ENCODE measurements at places on chromosomes 11 and 22.

DNA sequence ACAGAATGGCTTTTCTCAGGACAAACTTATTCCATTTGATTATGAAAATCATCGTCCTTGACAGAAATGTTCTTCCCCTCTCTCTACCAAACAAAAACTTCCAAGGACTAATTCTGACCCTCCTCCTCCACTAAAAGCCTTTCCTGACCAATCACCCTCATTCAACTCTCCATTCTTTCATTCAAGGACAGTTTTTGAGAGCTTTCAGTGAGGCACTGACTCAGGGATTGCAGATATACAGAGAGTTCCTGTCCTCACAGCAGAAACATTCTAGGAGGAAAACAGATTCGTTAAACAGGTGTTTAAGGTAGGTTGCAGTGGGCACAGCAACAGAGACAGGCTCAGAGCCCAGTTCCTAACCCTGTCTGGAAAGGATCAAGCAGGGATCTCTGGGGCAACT is 41.5 kb downstream of the OR4D9 start:
- no peak for DNase-seq

- DNase-seq: no peak
Observed at GRCh38 chr11:131331546-131331945, 38.9 kb upstream of the NTM start.

DNA sequence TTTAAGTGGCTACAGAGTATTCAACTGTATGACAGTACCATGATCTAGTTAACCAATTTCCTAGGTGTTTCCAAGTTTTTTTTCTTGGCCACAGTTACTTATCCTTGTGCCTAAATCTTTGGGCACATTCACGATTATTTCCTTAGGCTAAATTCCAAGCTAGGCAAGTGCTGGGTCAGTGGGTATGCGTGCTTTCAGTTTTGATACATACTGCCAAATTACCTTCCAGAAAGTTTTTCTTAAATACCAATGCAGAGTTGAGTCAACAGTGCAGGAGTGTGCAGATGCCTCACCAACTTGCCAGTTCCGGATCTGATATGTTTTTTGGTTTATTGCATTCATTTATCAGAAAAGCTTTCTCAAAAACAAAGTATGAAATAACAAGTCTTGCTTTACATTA is 67.9 kb upstream of the OR4B1 start:
- no peak for DNase-seq

DNA sequence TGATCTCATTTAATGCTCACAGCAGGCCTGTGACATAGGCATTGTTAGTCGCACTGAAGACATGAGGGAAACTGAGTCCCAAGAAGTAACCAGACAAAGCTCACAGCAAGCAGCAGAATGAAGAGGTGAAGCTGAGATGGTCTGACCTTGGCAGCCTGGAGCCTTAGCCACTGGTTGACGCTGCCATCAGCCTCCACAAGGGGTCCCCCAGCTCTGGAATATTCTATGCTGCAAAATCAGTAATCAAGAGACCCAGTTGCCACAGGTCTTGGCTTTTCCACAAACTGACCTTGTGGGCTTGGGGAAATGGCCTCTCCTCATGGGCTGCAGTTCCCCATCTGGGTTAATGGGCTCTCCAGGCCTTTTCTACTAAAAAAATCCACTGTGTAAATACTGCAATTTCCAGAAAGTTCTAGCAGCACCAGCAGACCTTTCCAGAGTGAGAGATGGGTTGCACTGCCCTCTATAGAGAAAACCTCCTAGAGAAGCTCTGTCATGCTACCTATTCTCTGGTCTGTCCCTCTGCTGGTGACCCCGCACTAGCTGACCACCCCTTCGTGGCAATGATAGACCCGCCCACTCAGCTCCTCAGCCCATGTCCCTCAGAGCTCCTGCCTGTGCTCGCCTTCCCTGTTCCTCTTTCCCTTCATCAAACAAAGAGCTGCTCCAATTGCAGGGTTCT is 22.6 kb upstream of the ISX start:
- no peak for DNase-seq

GRCh38 chr22:28344918-28345703 is 334.5 kb downstream of the TTC28 start:
- no peak for DNase-seq

DNA sequence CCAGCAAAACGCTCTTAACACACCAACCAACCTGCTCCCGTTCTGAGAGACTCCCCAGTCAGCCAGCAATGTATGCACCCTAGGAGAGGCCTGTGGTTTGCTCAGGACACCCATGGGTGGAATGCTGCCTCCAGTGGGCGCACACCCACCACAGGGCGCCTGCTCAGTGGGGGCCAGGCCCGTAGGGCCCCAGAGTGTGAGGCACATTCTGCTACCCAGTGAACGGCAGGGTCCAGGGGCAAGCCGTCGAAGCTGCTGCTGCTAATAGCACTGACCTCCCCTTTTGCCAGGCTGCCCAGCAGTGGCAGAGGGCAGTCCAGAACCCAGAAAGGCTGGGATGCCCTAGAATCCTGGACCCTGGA is 12.8 kb downstream of the B3GAT1 start:
- DNase-seq: no peak
